ENCODE measurements at places on chromosomes 5 and 9.

DNA sequence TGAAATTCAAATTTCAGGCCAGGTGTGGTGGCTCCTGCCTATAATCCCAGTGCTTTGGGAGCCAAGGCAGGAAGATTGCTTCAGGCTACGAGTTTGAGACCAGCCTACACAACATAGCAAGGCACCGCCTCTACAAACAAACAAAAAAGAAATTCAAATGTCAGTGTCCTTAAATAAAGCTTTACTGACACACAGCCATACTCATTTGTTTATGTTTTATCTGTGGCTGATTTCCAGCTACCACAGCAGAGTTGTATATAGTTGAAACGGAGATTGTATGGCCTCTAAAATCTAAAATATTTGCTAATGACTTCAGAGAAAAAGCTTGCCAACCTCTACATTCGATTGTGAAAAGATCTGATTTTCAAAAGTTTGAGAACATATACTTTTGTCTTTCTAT lies 15.4 kb downstream of the SHLD3 start:
- DNase-seq = no peak

- no peak for DNase-seq
Measured at GRCh38 chr5:149794041-149794440, 63.9 kb downstream of the PPARGC1B start.

- no peak for DNase-seq
Measured at GRCh38 chr9:3397766-3398165, 128.0 kb downstream of the RFX3 start.

DNA sequence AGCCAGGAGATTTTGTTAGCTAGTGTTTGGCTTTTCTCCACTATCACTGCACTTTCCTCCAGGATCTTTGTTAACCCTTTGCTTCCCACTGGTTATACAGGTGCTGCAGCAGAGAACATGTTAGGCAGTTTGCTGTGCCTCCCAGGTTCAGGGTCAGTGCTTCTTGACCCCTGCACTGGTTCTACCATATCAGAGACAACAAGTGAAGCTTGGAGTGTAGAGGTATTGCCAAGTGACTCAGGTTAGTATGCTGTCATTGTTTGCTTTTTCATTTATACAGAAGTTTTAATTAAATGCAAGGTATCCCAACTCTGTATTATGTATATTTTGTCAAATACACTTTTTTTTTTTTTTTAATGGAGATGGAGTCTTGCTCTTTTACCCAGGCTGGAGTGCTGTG lies 68.4 kb downstream of the GAPVD1 start:
- DNase-seq = no peak

DNA sequence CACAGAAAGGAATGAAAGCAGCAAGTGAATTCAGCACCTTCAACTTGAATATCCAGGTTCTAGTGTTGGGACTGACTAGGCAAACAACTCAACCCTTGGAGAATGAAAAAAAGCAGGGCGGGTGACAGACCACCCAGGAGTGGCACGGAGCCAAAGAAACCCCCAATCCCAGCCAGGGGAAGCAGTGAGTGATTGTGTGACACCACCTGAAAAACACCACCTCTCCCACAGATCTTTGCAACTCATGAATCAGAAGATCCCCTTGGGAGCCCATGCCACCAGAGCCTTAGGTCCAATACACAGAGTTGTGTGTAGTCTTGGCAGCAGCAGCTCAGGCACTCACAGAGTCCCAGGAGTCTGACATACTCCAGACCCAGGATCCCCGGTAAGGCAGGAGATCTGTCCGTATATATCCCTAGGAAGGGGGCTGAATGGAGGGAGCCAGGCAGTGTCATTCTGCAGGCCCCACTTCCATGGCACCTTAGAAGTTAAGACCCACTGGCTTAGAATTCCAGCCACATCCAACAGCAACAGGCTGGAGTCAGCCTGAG lies 22.1 kb upstream of the ROR2 start:
- DNase-seq = no peak

DNA sequence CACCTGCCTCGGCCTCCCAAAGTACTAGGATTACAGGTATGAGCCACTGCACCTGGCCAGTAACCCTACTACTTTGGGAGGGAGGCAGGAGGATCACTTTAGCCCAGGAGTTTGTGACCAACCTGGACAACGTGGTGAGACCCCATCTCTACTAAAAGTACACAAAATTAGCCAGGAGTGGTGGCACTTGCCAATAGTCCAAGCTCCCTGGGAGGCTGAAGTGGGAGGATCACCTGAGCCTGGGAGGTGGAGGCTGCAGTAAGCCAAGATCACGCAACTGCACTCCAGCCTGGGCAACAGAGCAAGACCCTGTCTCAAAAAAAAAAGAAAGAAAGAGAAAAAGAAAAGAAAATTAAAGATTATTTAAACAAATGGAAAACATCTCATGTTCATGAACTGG lies 10.3 kb downstream of the GDF9 start:
- DNase-seq = no peak

- DNase-seq = no peak
Measured at GRCh38 chr9:107226421-107226820, 56.7 kb upstream of the RAD23B start.

DNA sequence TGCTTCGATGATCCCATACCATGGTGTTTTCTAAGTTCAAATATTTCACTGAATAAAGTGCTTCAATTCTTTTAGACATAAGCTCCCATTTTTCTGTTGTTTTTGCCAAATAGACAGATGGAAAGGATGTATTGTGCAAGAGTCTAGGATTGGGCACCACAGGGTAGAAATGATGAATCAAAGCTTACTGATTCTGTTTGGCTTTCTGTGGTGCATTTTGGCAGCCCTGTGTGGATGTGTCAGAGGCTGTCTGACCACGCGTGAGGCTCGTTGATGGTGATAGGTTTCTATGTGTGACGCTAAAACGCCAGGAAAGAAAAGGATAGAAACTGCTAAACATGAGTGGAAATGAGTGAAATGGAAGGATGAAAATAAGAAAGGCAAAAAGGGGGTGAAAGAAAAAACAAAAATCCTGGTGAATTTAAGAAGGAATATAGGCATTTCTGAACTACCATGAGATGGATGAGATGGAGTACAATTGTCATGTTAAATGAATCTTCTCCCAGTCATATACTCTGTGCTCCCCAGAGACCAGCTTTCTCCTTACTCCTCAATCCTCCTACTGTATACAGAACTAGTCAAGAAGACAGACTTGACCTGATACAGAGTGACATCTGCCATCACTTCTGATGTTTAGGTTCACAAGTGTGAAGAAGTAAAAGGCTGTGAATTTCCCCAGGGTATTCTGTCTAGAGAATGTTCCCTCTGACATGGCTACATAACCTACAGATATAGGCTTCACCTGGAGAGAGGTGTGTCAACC lies 54.4 kb downstream of the ANKH start:
- no peak for DNase-seq

- no peak for DNase-seq
Measured at GRCh38 chr5:135887881-135888614, 7.6 kb downstream of the IL9 start.

DNA sequence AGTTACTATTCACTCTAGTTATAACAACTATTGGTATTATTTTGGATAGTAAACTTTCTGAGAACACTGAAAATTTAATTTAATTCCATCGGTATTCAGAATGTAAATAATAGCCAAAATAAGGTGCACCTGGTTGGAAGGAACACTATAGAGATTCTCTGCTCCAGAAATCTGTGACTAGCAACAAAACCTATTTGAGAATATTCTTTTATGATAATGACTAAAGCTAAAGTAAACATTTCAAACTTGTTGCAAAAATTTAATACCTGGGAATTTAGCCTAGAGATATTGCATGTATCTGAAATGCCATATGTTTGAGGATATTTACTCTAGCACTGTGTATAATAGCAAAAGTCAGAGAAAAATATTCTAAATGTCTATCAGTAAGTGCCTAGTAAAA lies 144.1 kb downstream of the PLK2 start:
- no peak for DNase-seq

GRCh38 chr5:119417891-119418605 lies 34.2 kb upstream of the HSD17B4 start:
- DNase-seq = no peak

GRCh38 chr5:147688656-147689356 lies 93.7 kb downstream of the JAKMIP2 start:
- no peak for DNase-seq

- DNase-seq = no peak
Measured at GRCh38 chr5:66277981-66278380, 133.9 kb downstream of the SREK1 start.

DNA sequence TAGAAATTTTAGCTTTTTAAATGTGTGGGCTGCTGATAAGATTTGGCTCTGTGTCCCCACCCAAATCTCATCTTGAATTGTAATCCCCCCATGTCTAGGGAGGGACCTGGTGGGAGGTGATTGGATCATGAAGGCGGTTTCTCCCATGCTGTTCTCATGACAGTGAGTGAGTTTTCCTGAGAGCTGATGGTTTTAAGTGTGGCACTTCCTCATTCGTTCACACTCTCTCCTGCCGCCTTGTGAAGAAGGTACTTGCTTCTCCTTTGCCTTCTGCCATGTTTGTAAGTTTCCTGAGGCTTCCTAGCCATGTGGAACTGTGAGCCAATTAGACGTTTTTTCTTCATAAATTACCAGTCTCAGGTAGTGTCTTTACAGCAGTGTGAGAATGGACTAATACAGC lies 127.8 kb upstream of the MVB12B start:
- no peak for DNase-seq

DNA sequence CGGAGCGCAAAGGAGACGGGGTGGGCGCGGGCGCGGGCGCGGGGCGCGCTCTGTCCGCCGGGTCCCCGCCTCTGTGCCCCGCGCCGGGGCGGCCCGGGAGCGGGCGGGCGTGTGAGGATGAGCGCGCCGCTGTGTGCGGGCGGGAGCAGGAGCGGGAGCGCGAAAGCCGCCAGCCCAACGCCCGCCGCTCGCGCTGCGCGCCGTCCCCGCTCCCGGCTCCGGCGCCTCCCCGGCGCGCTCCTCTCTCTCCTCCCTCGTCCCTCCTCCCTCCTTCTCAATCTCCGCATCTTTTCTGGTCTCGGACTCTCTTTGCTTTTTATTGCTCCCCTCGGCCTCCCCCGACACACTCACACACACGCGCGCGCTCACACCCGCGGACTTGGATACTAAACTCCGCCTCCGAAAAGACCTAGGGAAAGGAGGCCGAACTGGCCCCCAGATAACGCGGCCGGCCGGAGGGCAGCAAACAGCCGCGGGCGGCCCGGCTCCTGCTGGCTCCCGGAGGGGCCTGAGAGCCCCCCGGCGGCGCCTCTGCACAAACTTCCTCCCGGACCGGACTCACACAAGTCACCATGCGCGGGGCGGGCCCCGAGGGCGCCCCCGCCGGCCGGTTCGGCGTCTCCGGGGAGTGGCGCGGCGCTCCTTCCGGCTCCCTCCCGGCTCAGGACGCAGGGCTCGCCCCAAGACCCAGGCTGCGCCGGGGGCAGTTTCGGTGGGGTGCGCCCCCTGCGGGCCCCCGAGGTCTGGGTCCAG lies at the start of gene FIBCD1:
Gene FIBCD1, minus strand, starts transcription at position 596 of the 753 bp plus-strand sequence. CDS start 640 bp downstream, outside the sequence.
- peak; percentile 55 for DNase-seq

DNA sequence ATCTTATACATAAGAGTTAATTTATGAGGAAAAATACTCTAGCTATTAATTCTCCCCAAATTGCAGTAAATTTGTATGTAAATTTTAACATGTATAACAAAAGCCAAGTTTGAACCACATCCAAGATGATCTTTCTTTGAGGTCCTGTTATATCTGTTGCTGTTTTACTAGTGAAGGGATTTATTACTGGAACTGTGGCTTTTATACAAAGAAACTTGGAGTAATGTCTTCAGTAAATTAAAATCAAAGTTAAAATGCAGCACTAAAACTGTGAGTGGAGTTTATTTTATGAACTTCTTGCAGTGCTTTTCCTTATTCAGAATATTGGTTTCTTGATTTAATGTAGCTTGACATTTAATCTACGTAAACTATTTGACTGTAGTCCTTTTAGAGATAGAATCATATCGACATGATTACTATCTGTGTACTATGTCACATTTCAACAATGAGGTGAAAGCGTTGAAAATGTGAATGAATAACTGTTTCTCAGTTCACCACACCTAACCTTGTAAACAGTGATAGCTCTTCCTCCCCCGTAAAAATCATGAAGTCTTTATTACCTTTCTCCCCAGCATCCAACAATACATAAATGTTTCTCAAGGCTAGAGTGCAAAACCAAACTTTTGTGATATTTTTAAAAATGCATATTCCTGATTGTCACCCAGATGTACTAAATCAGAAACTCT lies 53.2 kb upstream of the ISOC1 start:
- no peak for DNase-seq

DNA sequence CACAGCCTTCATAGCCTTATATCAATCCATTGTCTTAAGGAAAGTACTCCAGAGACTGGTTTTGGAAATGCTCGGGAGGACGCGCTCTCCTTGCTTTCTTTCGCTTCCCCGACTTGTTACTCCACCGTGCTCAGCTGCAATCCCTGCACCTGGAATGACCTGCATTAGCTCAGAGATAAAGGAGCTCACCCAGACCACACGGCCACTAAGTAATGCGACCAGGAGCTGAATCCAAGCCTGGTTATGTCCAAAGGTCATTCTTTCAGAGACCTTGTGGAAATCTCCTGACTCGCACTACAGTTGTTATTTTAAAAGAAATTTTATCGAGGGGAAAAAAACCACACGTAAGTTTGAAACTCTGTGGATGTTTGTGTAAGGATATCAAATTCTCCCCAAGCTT lies 135.3 kb upstream of the DPYSL3 start:
- DNase-seq = no peak

GRCh38 chr5:91111473-91112238 lies 271.5 kb downstream of the ARRDC3 start:
- no peak for DNase-seq

DNA sequence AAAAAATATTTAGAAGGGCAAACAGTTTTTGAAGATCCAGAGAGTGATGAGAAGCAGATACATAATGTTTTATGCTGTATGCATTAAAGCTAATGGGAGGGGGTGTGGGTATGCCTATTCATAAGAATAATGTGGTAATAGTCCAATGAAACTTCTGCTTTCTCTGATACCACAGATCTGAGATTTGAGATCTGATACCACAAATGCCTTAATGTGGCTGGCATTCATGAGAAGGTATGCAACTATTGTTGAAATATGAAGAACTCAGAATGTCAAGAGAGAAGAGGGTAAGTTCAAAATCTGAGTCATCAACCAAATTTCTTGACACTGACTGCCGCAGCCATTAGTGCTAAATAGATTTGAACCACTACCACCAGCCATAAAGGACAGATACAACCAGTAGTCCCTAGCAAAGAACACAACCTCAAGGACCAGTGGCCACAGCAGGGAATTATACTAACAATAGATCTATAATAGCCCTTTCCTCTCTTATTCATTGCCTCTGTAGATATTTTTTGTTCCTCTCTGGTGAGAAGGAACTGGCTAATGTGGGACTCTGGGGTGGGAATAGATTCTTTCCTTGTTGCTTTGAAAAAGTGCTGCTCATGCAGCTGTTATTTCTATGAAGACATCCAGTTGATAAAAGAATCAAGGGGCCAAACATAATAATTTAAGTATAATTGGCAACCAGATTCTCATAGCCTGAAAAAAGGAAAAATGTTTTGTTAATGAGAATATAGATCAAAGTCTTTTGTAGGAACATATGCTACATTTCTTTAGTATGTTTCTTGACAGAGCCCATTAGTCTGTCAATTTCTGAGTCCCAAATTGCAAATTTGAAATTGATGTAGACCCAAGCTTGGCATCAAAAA lies 256.5 kb upstream of the ZNF608 start:
- peak; percentile 16 for DNase-seq

Data from NCI-H146 (cell line).